Osteocyte (in vitro differentiated cells): ENCODE measurements at places on chromosomes 3 and 15.
A peak's percentile ranks its signal among the peaks of the same experiment; 100 is the strongest.

DNA sequence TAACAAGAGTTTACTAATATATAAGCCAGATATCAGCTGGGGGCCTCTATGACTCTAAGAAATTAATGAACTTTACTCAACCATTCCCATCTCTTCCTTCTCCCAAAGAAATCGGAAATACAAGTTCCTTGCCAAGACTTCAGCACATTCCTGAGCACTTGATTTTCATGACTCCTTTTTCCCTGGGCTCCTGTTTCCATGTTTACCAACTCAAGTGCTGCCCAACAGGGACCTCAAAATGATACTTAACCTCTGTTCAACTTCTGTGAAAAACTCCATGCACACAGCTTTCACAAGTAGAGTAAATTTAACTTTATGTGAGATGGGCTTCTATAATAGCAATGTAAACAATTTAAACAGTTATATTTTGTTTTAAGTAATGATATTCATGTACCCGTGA lies 315.8 kb upstream of the CDIN1 start:
- DNase-seq = no peak

DNA sequence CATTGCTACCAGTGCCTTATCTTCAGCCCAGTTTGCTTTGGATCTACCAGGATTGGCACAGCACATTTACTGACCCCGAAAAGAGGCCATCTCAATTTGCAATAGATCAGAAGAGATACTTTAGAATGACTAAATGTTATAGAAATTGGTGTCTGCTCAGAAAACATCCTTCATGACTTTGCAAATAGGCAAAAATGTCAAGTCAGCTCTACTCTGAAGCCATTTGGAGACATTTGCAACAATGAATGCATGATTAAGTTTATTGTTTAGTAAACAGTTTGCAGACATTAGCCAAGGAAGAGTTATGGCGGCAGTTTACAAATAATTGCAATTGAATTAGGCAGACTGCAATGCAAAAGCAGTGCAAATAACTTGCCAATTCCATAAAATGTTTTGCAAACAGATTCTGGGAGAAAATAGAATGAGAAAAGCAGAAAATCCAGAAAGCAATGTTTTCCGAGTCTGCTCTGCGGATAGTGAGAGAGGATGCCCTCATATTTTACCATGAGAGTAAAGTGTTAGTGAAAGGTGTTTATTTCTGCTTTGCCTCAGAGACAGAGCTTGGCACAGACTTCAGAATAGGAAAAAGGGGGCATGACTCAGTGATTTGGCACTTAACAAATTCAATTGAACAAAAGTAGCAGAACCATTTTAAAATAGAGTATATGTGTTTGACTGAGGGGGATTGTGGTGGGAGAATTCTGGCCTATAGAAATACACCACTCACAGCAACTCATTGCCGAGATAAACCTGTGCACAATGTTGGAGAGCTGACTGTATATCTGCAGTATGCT lies 334.9 kb upstream of the NR2F2 start:
- no peak for DNase-seq

- no peak for DNase-seq
Observed at GRCh38 chr3:100124201-100124761, 10.0 kb upstream of the FILIP1L start.

DNA sequence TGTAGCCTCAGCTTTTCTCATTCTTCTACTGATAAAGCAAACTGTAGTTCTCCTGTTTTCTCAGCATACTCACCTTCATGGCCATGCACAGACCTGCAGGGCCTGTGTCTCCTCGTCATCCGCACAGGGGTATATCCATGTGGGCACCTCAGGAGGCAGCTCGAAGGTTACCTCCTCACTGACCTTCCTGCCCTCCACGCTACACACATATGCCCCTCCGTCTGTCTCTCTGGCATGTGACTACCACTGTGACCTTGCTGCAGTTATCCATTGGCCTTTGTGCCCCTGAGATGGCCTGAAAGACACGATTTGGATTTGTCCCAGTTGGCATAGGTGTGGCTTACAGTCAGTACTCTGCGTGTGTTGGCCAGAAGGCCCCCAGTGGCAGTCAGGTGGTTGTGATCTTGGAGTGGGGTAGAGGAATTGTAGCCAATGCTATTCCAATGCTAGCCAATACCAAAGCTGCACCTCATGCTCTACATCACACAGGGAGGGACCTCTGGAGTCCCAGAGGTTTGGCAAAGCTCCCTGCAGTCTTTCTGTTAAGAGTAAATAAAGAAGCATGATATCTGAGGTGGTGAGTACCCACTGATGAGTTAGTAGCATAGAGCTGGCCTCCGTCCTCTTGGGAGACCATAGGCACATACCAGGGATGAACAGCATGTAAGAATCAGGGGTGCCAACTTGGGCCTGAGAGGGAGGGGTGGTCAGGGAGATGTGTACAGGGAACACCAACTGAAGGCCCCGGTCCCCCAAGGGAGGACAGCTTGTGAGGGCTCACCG lies 143.4 kb downstream of the EEFSEC start:
- peak; percentile 49 for DNase-seq

- DNase-seq = no peak
Observed at GRCh38 chr3:16428612-16429011, 84.9 kb downstream of the RFTN1 start.

GRCh38 chr3:46524008-46524407 lies 26.2 kb downstream of the RTP3 start:
- no peak for DNase-seq

GRCh38 chr3:64648927-64649906 lies 38.6 kb downstream of the ADAMTS9 start:
- no peak for DNase-seq

DNA sequence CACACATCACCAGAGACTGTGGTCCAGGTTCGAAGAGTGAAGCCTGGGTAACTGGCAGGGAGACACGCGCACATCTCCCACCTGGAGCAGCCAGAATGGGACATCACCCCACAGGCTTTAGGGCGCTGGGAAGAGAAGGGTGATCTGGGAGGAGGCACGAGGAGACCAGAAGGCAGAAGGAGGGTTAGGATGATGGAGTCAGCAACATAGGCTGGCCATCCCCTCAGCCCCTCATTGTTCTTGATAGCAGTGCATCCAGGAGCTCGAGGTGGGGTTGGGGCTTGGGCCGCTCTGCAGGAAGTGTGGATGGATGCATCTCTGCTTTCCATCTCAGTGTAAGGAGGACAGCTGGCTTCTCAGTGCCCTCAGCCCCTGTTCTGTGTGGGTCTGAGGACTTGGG lies 15.2 kb downstream of the PLA2G4F start:
- no peak for DNase-seq

GRCh38 chr15:66545255-66545654 lies 20.5 kb downstream of the LCTL start:
- DNase-seq = no peak

DNA sequence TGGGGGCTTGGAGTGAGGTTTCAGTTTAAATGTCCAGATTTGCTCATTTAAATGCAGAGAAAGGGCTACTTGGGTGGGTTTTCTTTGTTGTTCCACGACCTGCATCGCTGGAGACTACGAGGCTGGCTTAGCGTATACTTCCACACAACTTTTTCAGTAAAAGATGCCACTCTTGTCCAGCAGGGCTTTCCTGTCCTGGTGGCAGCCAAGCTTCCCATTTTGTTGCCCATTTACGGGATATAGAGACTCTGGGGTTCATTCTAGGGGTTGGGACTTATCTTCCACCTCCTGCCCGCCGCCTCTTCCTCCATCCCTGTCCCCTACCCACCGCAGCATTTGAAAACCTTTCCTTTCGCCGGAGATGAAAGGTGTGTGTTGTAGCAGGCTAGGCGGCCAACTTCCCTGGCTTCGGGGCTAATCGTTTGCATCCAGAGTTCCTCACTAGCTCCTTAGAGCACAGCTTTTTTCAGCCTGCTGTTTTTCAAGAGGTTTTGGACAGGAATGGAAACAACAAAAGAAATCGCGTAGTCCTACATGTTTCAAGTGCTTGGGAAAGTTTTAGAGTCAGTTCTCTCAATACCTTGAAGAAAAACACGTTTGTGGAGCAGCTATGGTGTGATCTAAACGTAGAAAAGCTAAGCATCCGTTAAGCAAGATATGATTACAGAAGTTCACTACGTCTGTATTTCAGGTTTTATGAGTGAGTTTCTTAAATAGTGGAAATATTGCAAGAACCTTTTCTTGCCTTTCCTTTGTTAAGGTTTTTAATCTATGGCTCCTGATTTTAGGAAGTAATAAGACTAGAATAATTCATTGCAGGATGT lies 843 bp downstream of the CHRNA5 start:
- DNase-seq = no peak

GRCh38 chr3:11452885-11453847 lies 181.0 kb downstream of the ATG7 start:
- no peak for DNase-seq

- DNase-seq = no peak
Observed at GRCh38 chr3:116969135-116969534, 259.6 kb downstream of the TUSC7 start.

- no peak for DNase-seq
Observed at GRCh38 chr3:162391301-162391700, 894.7 kb downstream of the OTOL1 start.

- no peak for DNase-seq
Observed at GRCh38 chr3:143855183-143855582, 6.9 kb upstream of the SLC9A9 start.

GRCh38 chr15:72318408-72318942 lies 1.5 kb downstream of the CELF6 start:
- peak; percentile 30 for DNase-seq

DNA sequence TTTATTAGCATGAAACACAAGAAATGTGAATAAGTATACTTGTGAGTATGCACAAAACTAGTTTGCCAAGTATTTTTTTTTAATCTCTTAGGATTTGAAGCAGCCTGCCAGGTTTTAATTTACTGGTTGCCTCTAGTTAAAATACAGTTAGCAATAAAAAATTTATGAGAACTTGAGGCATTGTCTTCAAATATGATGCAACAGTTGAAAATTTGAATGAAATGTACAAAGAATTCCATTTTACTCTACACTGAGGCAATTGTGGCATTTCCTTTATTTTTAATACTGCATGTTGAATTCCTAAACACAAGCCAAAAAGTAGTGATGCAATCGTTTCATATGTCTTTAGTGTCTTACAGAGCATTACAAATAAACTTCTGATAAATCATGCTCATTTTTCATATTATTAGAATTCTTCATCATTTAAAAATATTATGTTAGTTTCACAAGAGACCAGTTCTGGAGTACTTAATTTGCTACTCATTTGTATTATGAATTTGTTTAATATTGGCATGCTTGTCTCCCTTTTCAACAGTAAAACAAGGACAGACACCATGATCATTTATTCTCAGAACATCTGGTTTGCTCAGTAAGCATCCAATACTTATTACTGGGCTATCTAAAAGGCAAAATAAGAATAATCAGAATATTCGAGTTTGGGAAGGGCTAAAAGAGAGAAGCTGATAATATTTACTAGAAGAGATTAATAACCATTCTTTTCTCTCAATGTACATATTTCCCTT lies 124.8 kb upstream of the PTX3 start:
- no peak for DNase-seq
